ENCODE measurements at places on chromosomes 2 and 18. TPM values are rescaled to one million over a fixed set of nuclear protein-coding genes. Genes with fewer than 3 reads are reported as not detected.

LPIN1 gene
- 45.5 TPM for total RNA-seq

- no peak for DNase-seq
Observed at GRCh38 chr18:41923446-41923845, 31.6 kb upstream of the PIK3C3 start.

DNA sequence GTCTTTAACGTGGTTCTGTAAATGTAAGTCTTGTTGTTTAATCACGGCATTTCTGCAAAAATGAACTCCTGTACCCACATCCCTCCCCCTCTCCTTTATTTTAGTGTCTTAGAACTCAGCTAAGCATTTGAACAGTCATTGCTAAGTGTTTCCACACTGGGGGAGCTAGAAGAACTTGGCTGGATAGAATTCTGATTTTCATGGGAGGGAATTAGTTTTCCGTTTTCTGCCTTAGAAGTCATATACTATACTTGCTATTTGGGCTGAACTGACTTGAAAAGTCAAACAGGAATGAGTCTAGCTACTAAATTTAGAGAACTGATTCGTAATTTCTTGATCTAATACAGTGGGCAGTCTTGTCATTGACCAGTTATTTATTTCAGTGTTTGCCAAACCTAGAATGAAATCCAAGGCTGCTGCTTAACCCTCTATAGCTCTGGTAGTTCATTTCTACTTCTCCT is 61.1 kb downstream of the FMNL2 start:
- no peak for DNase-seq

AP1S3 gene
- total RNA-seq, result 6.7 TPM

DNA sequence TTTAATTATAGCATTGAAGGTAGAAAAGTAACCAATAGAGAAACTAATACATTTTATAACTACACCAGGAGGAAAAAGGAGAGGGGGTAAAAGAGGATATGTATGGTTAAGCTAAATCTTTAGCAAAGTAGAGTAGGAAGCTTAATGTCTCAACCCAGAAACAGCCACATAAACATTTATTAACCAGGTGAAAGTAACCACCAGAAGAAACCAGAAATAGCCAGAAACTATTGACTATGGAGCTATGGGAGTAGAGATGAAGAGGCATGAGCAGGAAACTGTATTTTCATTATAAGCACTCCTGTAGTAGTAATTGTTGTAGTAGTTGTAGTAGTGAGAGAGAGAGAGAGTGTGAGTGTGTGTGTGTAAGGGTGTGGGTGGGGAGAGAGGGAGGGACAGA is 617.5 kb upstream of the CHAC2 start:
- DNase-seq, result no peak

DNA sequence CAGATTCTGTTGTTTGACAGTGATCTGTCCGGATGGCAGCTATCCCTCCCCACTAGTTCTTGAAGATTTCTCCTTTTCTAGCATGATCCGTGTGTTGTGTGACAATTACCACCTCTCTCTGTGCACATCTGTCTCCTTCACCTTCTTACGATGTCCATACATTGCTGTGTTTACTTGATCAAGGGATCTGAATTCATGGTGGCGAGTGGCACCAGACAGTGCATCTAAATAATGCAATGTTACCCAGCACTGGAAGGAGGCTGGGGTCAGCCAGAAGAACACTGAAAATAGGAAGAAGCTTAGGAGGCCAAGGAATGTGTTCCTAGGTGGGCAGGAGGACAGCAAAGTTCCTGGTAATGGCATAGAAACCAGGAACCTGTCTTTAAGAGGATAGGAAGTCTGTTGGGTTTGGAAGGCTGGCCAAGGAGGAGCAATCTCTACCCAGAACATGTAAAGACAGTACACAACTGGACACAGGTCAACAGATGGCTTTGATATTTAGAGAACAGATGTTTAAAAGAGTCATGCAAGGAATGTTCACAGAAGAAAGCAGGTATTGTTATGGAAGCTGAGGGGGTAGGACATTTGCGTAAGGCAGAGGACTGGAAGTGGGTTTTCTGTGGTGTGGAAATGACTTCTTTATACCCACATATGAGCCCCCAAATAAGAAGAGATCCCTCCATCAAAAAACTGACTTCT is 126.4 kb downstream of the HRH4 start:
- no peak for DNase-seq

GRP gene
- not detected for total RNA-seq

GREB1L gene
- 1.4 TPM for total RNA-seq

ZSWIM2 gene
- not detected for total RNA-seq

TUBA3E gene
- not detected for total RNA-seq

DNA sequence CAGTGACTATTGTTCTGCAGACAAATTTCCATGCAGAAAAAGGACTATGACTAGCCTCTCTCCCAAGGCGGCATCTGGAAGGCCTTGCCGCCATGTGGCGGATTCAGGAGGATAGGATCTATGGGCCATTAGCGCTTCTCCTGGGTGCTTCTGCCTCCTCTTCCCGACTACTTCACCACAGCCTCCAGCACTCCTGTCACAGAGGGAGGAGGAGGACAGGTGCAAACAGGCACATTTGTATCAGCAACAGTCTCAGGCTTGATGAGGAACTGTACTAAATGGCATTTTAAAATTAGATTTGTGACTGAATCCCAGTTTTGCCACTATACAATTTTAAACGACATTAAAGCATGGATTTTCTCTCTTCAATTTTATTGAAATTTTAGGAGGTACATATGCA is 114.9 kb downstream of the NOL10 start:
- no peak for DNase-seq

- DNase-seq, result no peak
Observed at GRCh38 chr18:58032233-58032632, 11.8 kb upstream of the NEDD4L start.

GRCh38 chr2:3490191-3491170 is 28.9 kb downstream of the ADI1 start:
- DNase-seq, result no peak

GRCh38 chr2:72572501-72572900 is 253.3 kb downstream of the EXOC6B start:
- DNase-seq, result no peak

DPP10 gene
- total RNA-seq, result not detected

ARHGAP25 gene
- total RNA-seq, result 24.9 TPM

DNA sequence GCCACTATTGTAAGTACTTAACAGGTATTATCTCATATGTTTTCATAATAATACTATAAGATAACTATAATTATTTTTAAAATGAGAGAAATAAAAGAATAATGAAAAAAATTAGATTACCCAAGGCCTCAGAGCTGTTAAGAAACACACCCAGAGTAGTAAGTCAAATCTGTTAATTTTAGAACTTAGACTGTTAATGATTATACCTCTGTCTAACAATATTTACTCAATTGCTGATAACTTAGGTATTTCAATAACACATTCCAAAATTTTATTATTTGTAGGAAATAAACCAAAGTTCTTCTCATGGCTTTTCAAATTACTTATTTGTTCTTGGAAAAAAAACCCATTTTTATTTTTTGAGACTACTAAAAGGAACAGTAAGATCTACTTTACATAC is 227.5 kb upstream of the KCNH7 start:
- DNase-seq, result no peak

GLI2 gene
- total RNA-seq, result 1.7 TPM

DNA sequence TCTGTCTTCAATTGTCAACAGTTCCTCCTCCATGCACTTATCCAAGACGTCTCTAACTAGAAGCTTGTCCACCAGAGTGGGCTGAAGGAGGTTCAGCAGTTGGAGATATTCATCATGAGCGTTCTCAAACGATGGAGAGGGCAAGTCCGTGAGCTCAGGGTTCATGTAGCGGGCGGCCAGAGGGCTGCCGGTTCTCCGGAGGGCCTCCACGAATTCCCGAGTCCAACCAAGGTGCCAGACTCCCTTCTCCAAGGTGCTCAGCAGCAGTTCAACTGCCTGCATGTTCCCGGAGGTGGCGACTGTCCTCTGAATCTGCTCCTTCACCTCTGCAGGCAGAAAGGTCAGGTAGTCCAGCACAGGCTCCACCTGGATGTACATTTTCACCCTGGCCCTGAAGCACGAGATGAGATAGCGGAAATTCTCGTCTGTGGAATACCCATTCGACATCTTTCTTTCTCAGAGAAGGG is 590 bp downstream of the IFIH1 start:
- DNase-seq, result no peak

DNA sequence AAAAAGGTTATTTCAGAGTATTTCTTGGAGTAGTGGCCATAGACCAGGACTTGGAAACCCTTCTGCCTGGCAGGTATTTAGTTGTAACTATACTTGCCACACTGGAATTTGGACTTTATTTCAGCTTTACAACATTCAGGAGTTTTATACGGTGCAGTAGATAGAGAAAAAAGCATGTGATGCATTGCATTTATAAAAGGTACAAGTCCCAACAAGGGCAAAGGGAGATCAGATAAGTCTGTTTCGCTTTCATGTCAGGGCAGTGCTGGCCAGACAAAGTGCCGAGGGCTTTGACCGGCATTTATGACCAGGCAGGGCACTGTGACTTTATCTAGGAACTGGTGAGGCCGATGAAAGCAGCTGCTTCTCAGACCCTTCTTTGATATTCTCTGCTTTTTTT is 145.4 kb downstream of the RTN4 start:
- no peak for DNase-seq

DNA sequence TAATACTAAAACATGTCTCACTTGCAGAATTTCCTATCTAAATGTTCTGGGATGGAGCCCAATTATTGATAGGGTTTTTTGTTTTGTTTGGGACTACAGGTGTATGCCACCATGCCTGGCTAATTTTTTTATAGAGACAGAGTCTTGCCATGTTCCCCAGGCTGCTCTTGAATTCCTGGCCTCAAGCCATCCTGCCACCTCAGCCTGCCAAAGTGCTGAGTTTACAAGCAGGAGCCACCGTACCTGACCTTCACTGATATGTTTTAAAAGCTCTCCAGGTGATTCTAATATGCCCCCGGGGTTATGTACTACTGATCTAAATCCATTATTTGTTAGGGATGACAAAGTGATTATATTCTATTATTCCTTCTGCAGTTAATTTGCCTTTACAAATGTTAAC is 2.2 kb downstream of the ELAC1 start:
- no peak for DNase-seq

DNA sequence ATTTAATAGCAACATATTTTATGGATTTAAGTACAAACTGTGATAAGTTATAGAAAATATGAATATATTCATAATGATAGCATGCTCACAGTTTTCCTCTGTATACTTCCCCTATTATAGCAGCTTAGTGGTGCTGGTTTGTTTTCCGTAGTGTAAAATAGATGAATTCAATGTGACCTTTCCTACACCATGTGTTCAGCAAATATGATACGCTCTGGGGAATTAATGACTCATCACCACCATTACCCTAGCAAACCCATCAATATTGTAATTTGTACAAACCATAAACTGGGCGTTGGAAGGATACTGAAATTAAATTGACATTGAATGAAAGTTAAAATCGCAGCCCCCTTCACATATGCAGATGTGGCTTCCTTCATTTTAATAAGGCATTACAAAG is 58.7 kb upstream of the CDH19 start:
- DNase-seq, result no peak

CNGA3 gene
- total RNA-seq, result not detected

GRCh38 chr18:41647914-41648313 is 307.1 kb upstream of the PIK3C3 start:
- no peak for DNase-seq

M1AP gene
- not detected for total RNA-seq

NGEF gene
- total RNA-seq, result 0.47 TPM

DNA sequence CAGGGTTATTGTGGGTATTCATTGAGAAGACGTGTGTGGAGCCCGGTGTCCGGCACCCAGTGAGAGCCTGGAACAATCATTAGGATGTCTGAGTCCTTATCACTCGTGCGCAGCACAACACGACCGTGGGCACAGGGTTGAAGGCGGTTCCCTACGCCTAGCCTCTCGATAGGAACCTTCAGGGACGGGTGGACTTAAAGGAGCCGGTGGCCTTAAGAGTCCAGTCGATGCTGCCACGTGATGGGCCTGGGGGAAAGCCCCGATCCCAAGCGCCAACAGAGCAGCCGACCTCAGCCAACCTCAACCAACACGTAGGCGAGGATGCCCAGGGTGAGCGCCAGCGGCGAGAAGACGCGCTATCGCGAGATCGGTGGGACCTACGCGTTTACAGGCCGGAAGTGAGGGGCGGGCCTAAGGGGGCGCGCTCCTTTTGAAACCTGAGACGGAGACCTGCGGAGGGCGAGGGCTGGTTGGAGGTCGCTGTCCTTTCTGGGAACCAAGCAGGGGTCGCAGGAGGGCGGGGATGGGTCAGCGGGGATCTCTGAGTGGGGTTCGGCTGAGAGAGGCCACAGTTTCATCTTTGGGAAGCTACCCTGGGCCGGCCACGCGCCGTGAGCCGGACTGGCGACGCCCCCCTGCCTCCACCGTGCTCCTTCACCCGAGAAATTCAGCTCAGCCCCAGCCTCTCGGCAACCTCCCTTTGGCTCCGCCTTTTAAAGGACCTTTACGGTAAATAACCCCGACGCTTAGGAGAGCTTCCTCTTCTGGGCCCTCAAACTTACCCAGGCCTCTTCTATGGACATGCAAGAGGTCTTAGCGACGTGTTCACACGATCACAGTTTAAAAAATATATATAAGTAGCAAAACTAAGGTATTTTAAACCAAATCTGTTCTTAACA is 28.3 kb downstream of the WNT10A start:
- DNase-seq, result peak; percentile 12

DNA sequence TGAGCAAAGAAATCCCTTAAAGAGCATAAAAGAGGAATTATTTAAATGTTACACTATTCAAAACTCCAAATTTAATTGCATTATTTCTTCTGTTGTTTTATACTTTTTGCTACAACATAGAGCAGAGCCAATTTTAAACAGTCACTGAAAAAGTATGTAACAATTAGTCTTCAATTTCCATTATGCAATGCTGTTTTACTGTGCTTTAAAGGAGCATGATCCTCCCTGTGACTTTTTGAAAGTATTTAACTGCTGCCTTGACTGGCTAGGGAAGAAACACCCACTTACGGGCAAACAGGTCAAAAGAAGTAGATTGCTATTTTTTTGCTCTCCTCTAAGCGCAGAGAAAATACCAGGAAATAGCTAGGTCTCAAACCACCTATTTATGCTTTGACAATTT is 217.4 kb upstream of the GCFC2 start:
- no peak for DNase-seq

GRCh38 chr2:226423498-226423960 is 376.1 kb downstream of the IRS1 start:
- no peak for DNase-seq

- no peak for DNase-seq
Observed at GRCh38 chr2:29417630-29418029, 302.4 kb downstream of the CLIP4 start.

GRCh38 chr2:20148923-20149702 is 75.8 kb downstream of the SDC1 start:
- DNase-seq, result peak; percentile 25

TRIB2 gene
- 43.5 TPM for total RNA-seq

RND3 gene
- 101 TPM for total RNA-seq

ADCYAP1 gene
- 0.12 TPM for total RNA-seq

- DNase-seq, result no peak
Observed at GRCh38 chr2:26655611-26656195, 14.5 kb upstream of the CIB4 start.

GRCh38 chr18:68564961-68565360 is 149.9 kb downstream of the TMX3 start:
- no peak for DNase-seq

All from glomerular endothelial cell (primary cell).